ENCODE measurements at places on chromosomes 11 and 22. TPM values are rescaled to one million over a fixed set of nuclear protein-coding genes. Genes with fewer than 3 reads are reported as not detected.

TRIM68 gene
- 19.3 TPM for total RNA-seq

CNGA4 gene
- not detected for total RNA-seq

MS4A7 gene
- total RNA-seq = not detected

MPPED1 gene
- not detected for total RNA-seq

PTDSS2 gene
- total RNA-seq = 51.2 TPM

PRG3 gene
- not detected for total RNA-seq

RIMBP3B gene
- total RNA-seq = 0.64 TPM

ANO3 gene
- not detected for total RNA-seq

FGF3 gene
- not detected for total RNA-seq

ANGPTL5 gene
- total RNA-seq = not detected

C11orf16 gene
- not detected for total RNA-seq

HORMAD2 gene
- total RNA-seq = not detected

TRPM5 gene
- total RNA-seq = not detected

CCDC90B gene
- total RNA-seq = 97.6 TPM

DNA sequence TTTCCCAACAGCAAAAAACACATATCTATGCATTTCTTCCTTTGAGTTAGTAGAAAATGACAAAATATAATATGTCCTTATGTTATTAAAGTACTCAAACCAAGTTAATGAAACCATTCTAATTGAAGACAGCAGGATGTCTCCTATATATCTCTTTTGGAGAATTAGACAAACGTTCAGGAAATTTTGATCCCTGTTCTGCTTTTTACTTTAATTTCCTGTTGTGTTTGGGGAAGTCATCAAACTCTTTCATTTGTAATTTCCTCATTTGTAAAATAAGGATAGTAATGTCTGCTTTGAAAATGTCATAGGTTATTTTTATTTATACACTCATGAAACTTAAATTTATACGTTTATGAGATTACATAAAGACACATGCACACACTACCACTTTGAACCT, 281.8 kb upstream of the ANO5 start:
- no peak for DNase-seq

DNA sequence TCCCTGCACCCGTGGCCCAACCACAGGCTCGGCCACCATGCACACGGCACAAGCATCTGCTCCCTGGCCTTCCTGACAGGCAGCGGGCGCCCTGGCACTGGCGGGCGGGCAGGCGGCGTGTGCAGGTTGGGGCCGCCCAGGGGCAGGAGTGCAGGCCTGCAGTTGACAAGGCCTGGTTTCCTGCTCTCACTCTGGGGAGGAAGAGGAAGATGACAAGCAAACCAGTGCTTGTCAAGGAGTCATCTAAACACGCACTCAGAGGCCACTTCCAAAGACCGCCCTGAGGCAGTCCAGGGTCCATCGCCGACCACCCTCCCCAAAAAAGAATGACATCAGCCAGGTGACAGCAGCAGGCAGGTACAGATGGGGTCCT, 65.3 kb upstream of the LINC01488 start:
- no peak for DNase-seq

GRCh38 chr22:30457981-30458380, 13.8 kb downstream of the SEC14L3 start:
- DNase-seq = no peak

- no peak for DNase-seq
These were observed 15.6 kb downstream of the UBE2L3 start for GRCh38 chr22:21582801-21583740.

DNA sequence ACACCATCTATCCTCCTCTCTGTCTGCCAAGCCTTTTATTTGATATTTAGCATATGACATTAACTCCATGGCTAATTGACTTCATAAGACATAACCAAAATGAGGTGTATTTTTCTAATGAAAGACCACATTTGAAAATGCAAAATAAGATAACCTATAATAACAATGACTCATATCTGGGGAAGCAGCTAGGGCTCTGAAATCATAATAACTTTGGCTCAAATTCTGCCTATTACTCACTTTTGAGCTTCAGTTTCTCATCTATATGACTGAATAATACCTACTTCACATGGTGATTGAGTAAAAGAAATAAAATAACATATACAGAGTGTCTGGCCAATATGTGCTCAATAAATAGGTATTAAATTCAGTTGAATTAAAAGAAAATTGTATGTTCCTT, 1419.8 kb upstream of the TENM4 start:
- DNase-seq = no peak

- DNase-seq = no peak
These were observed 47.6 kb upstream of the VPREB1 start for GRCh38 chr22:22196833-22197477.

DNA sequence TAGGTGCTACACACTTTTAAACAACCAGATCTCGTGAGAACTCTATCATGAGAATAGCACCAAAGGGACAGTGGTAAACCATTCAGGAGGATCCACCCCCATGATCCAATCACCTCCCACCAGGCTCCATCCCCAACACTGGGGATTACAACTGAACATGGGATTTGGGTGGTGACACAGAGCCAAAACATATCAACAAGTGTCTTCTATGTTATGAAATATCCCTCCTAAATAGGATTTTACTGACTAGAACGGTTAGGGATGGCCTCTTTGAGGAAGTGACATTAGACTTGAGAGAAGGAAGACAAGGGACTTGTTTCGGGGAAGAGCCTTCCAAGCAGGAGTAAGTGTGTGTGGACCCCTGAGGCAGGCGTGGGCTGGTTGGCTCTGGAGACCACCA, 11.9 kb upstream of the MRPL11 start:
- no peak for DNase-seq

- peak; percentile 97 for DNase-seq
These were observed 76.5 kb upstream of the ARFGAP3 start for GRCh38 chr22:42933485-42934091.

GRCh38 chr11:61967116-61967923, at the start of gene FTH1:
Gene FTH1, minus strand, starts transcription at chr11:61967634. Its CDS starts 209 bp downstream, at chr11:61967425.
- peak; percentile 86 for DNase-seq

GRCh38 chr11:129295746-129296145, 79.9 kb upstream of the BARX2 start:
- no peak for DNase-seq

GRCh38 chr11:75280227-75280701, 39.7 kb downstream of the TPBGL start:
- DNase-seq = peak; percentile 70

DNA sequence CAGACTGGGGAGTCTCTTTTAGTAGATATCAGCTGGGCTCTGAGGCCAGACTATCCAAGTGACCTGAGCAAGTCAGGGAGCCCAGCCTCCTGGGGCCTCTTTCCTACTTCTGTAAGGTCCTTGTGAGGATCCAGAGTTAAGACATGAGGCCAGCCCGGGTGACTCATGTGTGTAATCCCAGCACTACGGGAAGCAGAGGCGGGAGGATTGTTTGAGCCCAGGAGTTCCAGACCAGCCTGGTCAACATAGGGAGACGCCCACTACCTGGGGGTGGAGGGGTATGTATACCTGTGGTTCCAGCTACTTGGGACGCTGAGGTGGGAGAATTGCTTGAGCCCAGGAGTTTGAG, 36.9 kb upstream of the POLA2 start:
- DNase-seq = peak; percentile 60

GRCh38 chr22:33180356-33180755, 122.2 kb upstream of the SYN3 start:
- no peak for DNase-seq

GRCh38 chr11:68099474-68100405, 21.4 kb downstream of the CHKA start:
- no peak for DNase-seq

DNA sequence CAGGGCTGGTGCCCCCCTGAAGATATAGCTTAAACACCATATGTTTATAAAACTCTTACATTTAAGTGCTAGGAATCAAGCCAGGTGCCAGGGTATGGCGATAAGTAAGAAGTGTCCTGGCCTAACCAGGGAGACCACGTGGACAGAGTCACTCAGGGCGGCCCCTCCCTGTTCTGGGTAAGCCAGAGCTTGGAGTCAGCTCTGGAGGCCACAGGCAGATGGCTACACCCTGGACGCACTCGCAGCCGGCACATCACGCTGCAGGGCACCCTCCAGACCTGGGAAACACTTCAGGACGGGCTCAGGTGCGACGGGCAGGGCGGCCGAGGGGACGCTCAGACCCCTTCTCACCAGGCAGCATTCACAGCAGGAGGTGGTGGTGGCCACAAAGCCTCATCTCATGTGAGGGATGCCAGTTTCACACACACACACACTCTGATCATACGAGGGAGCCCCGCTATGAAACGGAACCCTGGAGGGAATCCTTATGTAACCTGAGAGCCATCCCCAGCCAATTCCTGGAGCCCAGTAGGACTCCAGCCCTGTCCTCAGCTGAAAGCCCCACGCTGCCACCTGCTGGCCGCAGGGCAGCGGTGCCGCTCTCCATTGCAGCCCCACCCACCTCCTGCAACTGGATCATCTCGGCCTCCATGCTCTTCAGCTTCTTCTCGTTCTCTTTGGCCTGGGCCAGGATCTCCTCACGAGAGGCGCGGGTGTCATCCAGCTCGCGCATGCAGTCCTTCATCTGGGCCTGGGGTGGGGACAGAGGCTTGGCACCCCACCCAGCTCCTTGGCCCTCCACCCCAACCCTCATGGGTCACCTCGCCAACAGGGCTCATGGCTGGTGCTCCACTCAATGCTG, 33.4 kb downstream of the APOL1 start:
- DNase-seq = peak; percentile 72

DNA sequence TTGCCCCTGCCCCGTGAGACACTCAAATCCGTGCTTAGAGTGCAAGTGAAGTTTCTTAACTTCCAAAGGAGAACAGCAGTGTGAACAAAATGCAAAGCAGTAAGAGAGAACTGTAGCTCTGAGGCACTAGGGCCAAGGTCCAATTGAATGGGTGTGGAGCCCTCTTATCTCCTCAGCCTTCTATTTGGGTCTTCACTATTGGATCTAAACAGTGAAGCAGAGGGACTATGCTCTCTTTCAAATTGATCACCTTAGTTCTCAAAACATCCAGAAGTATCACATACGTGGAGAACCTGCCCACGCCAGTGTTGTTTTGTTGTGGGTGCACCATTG, 49.6 kb downstream of the C22orf31 start:
- DNase-seq = no peak

- no peak for DNase-seq
These were observed 2.4 kb upstream of the ATP5MG start for GRCh38 chr11:118398791-118399559.

- no peak for DNase-seq
These were observed 6.1 kb downstream of the ZNF74 start for GRCh38 chr22:20399866-20400605.

- no peak for DNase-seq
These were observed 297.1 kb downstream of the NELL1 start for GRCh38 chr11:20966489-20966888.

- DNase-seq = no peak
These were observed 45.4 kb downstream of the OR4C46 start for GRCh38 chr11:54558407-54558806.

DNA sequence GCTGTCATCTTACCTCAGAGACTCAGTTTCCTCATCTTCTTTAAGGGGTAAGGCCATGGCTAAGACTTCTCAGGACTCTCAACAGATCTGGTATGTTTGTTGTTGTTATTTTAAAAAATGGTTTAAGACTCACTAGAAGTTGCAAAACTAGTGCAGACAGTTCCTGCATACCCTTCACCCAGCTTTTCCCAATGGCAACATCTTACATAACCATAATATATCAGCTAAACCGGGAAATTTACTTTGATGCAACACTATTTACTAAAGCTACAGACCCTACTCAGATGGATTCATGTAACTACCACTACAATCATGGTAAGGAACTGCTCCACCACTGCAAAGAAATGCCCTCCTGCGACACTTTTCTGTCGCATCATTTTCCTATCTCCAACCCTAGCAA, 20.4 kb downstream of the LGR4 start:
- no peak for DNase-seq

GRCh38 chr11:78228467-78228866, 39.7 kb downstream of the USP35 start:
- DNase-seq = peak; percentile 65

GRCh38 chr11:2687782-2688191, 12.0 kb downstream of the KCNQ1OT1 start:
- DNase-seq = no peak

DNA sequence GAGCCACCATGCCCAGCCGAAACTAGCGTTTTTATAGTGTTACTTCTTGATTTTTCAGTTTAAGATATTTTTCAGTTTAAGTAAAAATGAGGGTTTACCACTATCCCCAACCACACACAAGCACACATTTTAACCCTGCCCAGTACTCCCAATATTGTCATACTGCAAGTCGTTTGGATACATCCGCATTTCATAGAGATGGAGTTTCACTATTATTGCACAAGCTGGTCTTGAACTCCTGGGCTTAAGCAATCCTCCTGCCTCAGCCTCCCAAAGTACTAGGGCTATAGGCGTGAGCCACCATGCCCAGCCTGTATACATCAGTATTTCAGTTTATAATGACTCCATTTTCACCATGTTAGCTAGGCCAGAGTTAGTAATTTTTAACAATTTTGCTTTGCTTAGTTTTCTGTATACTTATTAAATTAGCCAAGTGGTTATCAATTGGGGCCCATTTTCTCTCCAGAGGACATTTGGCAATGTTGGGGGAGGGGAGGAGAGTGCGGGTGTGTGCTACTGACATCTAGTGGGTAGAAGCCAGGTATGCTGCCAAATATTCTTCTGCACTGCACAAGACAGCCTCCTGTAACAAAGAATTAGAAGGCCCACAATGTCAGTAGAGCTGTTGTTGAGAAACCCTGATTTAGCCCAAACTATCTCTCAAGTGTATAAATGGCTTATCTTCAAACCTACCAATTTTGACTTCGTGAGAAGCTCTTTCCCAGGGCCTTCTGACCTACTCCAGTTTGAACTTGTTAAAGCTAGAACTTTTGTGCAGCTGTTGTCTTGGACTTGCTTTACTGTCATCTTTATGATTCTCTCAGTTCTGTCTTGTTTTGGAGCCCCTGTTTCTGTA, 7.3 kb downstream of the USP47 start:
- DNase-seq = peak; percentile 78

- DNase-seq = no peak
These were observed 109.2 kb downstream of the AASDHPPT start for GRCh38 chr11:106186630-106187029.

DNA sequence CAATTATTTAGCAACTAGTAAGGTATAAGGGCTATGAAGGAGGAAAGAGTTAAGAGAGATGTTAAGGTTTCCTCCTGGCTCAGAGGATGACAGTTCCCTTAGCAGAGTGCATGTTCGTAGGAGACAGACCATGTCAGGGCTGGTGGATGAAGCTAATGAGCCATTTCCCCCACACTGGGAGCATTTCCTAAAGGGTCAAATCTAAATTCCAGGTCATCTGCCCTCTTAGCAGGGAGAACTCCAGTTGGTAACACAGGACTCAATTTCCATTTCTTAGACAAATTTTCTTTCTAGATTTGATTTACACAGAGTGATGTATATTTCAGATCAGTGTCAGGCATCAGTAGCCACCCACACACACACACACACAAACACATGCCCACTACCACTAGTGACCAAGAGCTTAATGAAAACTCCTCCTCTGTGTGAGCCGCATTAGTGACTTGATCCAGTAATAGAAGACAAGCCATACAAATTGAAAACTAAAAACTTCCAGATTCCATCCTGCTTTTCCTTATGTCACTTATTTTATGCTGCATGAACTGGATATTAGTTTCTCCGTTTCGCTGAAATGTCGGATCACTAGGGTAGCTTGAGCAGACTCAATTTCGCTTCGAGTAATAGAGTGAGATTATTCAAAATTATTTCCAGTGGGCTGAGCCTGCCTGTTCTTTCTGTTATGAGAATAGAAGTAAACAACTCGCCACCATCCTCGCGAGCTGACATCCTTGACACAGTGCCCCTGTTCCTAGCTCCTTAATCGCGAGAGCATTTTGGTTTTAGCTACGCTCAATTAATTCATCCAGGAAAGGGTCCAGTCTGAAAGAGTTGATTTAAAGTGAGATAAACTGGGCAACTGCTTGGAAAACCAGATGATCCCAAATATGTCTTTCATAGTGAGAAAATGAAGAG, 582.6 kb downstream of the SOX6 start:
- no peak for DNase-seq

Data from LHCN-M2 (cell line).